Brain microvascular endothelial cell (primary cell): ENCODE measurements at places on chromosomes 11 and 22.
A peak's percentile ranks its signal among the peaks of the same experiment; 100 is the strongest.

DNA sequence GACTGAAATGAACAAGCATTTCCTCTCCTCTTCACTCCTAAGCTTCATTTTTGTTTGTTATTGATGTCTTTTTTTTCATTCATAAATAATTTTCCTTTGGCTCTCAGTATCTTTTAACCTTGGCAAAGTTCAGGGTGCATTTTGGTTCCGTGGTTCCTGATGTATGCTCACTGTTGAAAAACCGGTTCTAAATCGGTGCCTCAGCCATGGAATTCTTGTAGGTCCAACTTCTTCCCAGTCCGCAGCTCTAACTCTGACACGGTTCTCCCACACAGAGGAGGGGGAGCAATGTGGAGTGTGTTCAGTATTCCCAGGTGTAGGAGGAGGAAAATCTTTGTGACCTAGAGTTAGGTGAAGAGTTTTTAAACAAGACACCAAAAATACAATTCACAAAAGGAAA lies 12.6 kb upstream of the MS4A15 start:
- no peak for DNase-seq

DNA sequence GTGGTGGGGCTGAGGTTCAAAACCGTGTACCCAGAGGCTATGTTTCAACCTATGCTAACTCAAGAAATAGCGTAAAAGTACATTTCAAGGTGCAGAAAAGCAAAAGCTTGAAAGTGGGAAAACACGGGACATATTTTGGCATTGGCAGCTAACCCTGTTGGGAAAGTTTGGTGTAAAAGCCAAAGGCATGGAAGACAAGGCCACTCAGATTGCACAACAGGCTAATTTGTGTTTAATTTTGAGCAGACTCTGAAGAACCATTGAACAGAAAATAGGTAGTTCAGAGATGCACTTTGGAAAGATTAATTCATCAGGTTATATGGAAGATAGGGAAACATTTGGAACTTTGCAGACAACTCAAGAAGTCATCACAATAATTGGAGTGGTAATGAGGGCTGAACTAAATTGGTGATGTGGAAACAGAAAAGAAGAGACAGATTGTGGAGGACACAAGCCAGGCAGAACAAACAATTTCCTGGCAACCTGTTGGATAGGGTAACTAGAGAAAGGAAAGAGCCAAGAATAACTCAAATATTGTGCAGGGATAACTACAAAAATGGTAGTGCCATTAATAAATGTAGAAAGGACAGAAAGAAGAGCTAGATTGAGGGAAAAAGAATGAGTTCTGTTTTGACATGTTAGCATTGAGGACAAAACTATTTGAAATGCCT lies 140.5 kb upstream of the PGR start:
- DNase-seq, result no peak

DNA sequence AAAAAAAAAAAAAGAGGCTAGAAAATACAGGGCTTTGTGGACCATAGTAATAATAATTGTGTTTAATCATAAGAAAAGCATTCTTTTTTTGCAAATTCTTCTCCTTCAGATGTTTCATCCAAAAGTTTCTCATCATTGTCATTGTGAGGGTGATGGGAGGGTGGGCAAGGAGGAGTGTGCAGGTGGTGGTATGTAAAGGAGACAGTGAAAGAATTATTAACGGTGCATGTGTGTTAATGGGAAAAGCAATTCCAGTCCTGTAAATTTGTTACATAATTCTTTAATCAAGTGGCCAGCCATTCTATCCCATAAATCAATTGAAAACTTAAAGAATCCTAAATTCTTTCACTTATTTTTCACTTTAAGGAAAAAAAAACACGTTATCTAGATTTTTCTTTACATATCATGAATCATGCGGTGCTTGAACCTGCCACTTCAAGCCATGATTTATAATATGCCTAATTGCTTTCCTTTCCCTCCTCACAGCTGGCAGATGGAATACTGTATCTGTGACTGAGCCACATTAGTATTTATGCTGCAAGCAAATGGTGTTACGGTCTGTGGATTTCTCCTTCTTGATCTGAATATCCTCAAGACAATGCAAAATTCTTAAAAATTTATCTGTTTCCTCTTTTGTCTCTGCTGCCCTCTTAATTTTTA lies 318.5 kb downstream of the JRKL start:
- no peak for DNase-seq

DNA sequence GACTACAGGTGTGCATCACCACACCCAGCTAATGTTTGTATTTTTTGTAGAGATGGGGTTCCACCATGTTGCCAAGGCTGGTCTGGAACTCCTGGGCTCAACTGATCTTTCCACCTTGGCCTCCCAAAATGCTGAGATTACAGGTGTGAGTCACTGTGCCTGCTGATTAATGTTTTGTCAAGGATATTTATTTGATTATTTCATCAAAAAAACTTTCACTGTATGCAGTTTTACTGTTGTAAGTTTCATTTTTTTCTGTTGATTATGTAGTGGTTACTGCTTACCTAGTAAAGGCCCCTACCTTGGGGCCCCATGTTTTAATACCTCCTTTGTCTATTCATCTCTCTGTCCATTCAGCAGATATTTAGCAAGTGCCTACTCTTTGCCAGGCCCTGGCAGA lies 16.7 kb upstream of the FAM168A start:
- DNase-seq, result no peak

- no peak for DNase-seq
Measured at GRCh38 chr11:108923413-108923812, 258.5 kb downstream of the DDX10 start.

DNA sequence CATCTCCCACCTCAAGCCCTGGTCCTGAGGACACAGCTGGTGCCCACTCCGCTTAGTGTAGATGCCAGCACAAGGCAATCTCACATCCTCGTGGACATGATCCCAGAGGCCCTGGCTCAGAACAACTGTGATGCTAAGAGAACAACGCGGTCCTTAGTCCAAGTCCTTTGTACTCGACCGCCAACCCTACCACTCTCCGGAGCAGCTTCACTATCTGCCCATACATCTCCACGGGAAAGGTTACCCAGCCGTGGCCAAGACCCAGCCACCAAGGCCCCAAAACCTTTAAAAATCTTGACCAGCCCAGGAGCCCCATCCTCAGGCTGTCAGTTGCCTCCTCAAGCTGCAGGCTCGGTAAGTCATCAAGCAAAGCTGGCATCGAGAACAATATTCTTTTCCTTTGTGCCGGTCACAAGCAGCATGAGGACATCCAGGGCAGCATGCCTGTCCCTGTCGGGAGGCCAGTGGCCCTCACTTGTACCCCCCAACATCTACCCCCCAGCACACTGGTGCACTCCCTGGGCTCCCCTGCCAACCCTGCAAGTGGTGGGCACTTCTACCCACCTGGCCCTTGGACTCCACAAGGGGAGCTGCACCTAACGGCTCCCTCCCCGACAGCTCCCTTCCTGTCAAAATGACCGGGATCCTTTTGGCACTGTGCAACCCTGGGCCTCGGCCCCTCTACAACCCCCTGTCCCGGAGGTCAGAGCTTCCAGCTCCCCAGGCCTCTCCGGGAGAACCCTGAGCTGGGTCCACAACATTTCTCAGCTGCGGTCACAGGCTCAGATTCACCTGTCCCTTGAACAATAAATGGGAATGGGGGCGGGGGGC lies 2.5 kb downstream of the OSBPL5 start:
- DNase-seq, result no peak

GRCh38 chr11:6898911-6899310 lies 6.6 kb upstream of the OR2D2 start:
- no peak for DNase-seq

DNA sequence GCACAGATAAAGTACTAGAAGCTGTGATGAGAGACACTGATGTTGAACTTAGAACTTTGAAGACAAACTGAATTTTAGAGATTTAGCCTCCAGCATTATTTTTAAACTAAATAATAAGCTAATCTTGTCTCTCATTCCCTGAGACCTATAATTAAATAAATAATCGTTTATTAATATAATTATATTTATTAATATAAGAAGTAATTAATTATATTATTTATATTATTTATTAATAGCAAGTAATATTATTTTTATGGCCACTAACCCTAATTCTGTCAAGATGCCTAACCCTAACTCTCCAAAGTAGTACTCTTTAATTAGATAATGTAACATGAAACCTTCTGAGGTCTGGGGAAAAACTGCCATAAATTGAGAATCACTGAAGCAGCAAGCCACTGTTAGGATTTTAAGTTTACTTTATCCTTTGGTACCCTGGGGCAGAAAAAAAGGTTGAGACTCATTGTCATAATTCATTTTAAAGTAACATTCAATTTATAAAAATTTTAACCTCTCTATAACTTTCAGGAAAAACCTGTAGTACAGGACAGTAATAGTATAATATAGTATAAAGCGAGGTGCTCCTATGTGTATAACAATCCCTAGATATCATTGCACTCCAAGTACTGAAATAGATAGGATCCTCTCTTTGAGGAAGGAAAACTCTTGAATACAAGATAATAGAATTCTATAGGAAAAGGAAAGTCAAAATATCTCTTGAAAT lies 85.4 kb downstream of the TTC28 start:
- no peak for DNase-seq

DNA sequence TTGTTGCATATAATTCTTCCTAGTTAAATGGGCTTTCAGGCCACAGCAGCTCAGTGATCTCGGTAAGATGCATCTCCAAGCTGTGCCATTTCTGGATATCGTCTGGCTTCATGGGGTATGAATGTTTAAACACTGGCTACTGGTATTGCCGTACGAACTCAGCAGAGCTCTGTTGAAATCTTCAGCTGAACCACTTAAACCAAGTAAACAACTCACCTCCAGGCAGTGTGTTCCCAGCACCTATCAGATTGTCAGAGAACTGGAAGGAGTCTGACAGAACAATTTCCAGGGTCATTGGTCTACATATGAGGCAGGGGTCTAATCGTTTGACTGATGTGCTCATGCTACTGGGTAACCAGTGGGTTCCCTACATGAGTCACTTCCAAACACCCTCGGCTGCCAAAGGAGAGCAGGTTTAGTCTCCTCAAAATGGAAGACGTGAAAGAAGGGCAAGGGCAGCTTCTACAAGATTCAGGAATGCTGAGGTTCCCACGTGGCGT lies 93.2 kb upstream of the BMAL1 start:
- DNase-seq, result no peak

DNA sequence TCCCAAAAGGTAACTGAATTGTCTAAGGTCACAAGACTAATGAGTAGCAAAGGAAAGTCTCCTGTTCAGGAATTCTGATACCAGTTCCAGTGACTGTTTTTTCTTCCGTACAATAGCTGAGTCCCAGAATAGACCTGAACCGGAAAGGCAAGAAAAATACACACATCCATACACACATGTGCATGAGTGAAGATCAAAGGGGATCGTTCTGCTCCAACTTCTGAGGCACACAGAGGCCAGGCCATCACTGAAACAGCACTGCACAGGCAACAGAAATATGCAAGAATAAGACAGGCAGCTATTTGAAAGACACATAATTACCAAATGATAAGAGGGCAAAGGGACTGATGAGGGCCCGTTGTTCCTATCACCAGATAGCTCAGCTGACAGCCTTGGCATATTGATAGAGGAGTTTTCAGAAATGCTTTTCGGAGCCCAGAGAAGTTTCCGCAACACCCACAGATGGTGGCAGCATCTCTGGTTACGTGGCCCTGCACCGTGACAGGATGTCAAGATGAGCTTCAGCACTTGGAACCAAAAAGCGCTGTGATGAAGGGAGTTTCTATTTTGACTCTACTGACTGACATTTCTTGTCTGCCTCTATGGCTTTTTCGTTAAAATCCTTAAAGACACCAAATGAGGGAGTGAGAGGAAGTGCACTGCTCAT lies 280.6 kb downstream of the LARGE1 start:
- no peak for DNase-seq

DNA sequence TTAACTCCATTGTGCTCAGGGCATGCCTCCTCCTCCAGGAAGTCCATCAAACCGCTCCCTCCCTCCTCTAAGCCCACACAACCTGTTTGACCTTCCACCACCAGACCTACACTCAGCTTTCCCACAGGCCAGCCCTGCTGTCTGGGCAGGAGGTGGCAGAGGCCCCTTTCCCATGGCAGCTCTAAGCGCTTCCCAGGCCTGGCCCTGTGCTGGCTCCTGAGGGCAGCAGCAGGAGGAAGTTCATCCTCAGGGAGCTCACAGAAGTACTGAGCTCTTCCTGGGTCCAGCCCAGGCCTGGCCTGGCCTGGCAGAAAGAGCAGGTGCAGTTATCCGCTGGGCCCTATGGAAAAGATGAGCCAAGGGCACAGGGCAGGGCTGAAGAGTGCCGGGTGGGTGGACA lies 31.4 kb downstream of the ARAP1 start:
- DNase-seq, result no peak

DNA sequence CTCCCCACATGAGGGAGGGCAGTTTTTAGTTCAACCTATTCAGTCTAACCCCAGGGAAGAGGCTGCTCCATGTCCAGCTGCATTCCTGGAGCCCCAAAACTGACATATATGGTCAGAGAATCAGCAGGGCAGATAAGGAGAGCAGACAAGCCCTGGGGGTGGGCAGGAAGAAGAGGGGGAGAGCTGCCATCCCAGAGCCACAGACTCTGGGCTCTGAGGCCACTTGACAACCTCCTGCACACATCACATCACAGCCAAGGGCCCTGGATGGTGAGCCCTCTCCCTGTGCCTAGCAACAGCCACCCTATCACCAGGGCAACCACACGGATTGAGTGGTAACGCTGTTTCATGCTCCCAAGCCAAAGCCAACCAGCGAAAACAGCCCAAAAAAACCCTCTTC lies 3.1 kb downstream of the ARHGAP1 start:
- peak; percentile 45 for DNase-seq

- peak; percentile 65 for DNase-seq
Measured at GRCh38 chr11:96246718-96247552, 96.1 kb downstream of the MAML2 start.

DNA sequence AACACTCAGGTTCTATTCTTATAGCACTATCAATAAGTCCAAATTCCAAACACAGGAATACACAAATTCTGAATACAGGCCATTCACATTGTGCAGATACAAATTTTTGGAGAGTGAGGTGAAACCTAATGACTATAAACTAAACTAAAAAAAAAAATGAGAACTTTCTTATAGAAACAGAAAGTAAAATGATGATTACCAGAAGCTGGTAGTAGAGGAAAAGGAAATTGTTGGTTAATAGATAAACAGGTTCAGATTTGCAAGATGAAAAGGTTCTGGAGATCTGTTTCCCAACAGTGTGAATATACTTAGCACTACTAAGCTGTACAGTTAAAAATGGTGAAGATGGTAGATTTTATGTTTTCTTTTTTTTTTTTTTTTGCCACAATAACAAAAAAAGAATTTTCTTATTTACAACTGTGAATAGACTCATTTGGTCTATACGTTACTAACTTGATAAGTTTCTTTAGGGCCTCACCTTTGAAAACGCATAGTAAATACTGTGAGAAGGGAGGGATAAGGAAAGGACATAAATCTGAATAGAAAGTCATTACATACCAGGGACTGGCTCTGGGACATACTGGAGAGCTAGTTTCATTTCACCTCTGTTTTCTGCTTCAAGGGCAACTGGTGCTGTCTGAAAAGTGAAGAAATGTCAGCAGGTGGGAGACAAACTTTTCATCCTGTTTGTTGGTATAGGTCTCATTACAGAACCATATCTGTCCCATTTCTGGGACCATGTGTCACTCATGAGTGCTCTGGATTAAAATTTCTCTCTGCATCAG lies 14.2 kb upstream of the CCDC89 start:
- DNase-seq, result no peak

- DNase-seq, result no peak
Measured at GRCh38 chr22:21047035-21047661, 1.4 kb downstream of the LRRC74B start.

GRCh38 chr11:66316849-66317251 lies at the start of gene CD248:
Gene CD248 (minus strand): TSS chr11:66317044. CDS start chr11:66317027, 17 bp downstream.
- peak; percentile 47 for DNase-seq
